ENCODE measurements at places on chromosomes 3 and 15. TPM values are rescaled to one million over a fixed set of nuclear protein-coding genes. Genes with fewer than 3 reads are reported as not detected.

- no peak for DNase-seq
Measured at GRCh38 chr3:192168202-192168601, 559.1 kb downstream of the FGF12 start.

DNA sequence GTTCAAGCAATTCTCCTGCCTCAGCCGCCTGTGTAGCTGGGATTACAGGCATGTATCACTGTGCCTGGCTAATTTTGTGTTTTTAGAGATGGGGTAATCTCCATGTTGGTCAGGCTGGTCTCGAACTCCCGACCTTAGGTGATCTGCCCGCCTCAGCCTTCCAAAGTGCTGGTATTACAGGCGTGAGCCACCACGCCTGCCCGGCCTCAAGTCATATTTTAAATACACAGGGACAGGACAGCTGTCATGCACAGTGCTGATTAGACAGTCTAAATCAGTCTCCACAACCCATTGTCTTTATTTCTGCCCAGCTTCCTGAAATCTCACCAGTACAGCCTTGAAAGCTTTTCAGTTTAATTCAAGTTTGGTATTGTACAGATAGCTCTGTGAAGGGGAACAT, 587.4 kb downstream of the FOXP1 start:
- DNase-seq: no peak

GRCh38 chr15:67125589-67126502, 60.4 kb downstream of the SMAD3 start:
- no peak for DNase-seq

- no peak for DNase-seq
Measured at GRCh38 chr3:121979734-121980449, 42.2 kb downstream of the ILDR1 start.

DNA sequence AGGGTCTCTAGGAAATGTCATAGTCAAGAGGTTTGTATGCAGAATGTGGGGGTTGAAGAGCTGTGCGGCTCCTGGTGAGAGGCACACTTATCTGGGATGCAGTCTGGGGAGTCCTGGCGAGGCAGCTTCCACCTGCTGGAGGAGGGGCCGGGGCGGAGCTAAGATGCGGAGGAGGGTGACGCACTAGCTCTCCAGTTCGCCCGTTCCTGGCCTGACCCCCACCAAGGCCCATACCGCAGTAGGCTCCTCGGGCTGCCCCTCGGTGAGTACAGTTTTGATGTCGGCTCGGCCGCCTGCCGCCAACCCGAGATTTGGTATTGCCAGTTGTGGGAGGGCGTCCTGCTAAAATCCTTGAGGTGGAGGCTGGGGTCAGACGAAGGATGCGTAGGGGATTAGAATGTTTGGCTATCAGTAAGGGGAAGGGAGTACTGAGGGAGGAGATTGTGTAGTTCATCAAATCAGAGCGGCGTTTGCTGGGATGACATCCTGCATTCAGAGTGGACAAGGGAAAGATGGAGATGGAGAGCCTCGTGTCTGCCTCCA, at the start of gene SCG5:
Gene SCG5 (plus strand): TSS at position 194 of the 543 bp plus-strand sequence. CDS start 1,883 bp downstream, outside the sequence.
- peak; percentile 92 for DNase-seq

- DNase-seq: no peak
Measured at GRCh38 chr3:110344897-110345767, 726.5 kb upstream of the NECTIN3 start.

GRCh38 chr15:78208341-78208844, 26.0 kb downstream of the ACSBG1 start:
- DNase-seq: no peak

- DNase-seq: no peak
Measured at GRCh38 chr3:36525115-36525801, 145.0 kb downstream of the STAC start.

DNA sequence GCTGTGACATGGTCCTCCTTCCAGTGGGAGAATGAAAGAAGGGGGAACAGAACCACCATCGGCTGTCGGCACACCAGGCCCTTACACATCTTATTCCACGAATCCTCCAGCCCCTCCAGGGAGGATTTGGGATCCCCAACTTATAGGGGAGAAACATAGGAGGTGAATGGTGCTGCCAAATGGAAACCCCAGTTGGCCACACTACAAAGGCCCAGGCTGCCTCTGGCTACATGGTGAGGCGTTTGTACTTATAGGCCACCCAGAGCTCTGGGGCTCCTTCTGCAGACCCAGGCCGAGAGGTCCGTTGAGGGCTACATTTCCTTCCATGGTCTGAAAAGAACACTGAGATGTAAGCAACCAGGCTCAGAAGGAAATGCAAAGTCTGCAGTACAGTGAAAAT, 12.0 kb downstream of the AMOTL2 start:
- no peak for DNase-seq

DNA sequence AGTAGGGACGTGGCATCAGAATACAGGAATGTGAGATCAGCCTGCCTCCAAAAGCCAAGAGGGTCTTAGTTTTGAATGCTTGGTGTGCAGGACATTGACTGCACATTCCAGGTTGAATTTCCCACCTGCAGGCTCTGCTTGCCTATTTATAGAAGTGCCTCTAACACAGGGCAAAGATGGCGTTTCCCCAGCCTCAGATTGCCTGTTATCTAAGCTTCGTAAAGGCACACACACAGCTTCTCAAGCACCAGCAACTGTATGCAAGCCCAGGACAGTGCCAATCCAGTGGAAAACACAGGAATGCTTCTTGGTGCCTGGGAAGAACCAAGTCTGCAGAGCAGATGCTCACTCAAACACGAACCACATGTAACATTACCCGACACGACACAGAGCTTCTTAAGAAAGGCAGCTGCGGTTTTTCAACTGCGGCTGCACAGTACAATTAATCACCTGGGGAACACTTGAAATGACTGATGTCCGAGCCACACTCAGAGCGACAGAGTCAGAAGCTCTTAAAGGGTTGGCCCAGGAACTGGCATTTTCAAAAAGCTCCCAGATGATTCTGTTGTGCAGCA, 90.0 kb upstream of the ANKRD34C start:
- DNase-seq: no peak

- DNase-seq: no peak
Measured at GRCh38 chr3:147604136-147604535, 195.0 kb downstream of the ZIC1 start.

- DNase-seq: no peak
Measured at GRCh38 chr3:46281551-46281950, 39.3 kb downstream of the CCR3 start.

The CCNB2 gene
- total RNA-seq: 0.94 TPM

The PRR20G gene
- not detected for total RNA-seq

The GP5 gene
- 0.22 TPM for total RNA-seq

The P2RY14 gene
- total RNA-seq: 2.4 TPM

The RLBP1 gene
- total RNA-seq: not detected

The SLC38A3 gene
- 1.6 TPM for total RNA-seq

The FGF7 gene
- total RNA-seq: 23.8 TPM

All from kidney (tissue), 22 donors.